ENCODE measurements at places on chromosomes 1 and 21.

GRCh38 chr1:40451238-40451585 is 936 bp downstream of the ZFP69B start:
- no peak for DNase-seq

GRCh38 chr1:13512472-13512871 is 1.3 kb downstream of the LRRC38 start:
- DNase-seq = no peak

GRCh38 chr1:246725191-246725590 is 982 bp downstream of the SCCPDH start:
- no peak for DNase-seq

- DNase-seq = no peak
Observed at GRCh38 chr1:106907795-106908194, 148.7 kb upstream of the PRMT6 start.

DNA sequence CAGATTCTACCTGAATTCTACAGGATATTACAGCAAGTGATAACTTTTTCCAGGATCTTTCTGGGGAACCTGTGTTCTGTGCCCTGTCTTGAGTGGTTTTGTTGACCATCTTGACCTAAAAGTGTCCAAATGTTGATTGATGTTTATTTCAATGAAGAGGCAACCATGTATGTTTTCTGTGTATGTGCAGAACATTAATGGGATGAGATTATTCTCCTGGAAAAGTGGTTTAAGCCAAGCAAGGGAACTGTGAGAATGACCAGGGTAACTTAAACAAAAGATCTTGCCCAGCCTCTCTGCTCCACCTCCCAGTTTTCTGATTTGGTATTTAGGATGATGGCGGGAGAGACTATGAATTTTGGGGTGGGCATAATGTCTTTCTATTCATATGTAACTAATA is 1.0 kb upstream of the SAMD13 start:
- DNase-seq = no peak

- no peak for DNase-seq
Observed at GRCh38 chr21:38669186-38669585, 136.5 kb upstream of the ETS2 start.

DNA sequence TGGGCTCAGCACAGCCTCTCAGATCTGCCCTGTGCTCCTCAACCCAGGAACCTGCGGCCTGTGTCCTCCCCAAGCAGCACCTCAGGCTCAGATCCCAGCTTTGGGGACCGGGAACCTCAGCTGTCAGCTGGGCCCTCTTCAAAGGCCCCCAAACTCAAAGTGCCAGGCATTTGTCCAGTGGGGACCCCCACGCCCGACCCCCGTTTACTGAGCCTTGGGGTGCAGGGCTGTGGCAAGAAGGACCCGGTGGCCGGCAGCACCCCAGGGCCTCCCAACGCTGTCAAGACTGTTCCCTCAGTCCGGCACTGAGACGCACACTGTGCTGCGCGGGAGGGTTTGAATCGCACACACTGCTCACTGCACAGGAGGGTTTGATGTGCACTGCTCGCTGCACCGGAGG is 35.0 kb downstream of the MORN1 start:
- DNase-seq = no peak

DNA sequence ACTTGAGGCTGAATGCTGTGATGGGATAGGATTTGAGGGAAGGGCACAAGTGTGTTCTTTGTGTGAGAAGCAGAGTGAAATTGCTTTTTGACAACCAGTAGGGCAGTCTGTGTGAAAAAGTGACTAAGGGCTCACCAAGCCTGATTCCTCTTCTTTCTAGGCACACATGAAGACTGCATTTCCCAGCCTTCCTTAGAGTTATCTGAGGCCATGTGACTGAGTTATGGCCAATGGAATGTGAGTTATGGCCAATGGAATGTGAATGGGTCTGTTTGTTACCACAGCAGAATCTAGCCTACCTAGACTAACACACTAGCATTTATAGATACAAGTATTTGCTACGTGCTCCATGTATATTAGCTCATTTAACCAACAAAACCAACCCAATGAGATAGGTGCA is 35.3 kb upstream of the DIRAS3 start:
- DNase-seq = no peak

DNA sequence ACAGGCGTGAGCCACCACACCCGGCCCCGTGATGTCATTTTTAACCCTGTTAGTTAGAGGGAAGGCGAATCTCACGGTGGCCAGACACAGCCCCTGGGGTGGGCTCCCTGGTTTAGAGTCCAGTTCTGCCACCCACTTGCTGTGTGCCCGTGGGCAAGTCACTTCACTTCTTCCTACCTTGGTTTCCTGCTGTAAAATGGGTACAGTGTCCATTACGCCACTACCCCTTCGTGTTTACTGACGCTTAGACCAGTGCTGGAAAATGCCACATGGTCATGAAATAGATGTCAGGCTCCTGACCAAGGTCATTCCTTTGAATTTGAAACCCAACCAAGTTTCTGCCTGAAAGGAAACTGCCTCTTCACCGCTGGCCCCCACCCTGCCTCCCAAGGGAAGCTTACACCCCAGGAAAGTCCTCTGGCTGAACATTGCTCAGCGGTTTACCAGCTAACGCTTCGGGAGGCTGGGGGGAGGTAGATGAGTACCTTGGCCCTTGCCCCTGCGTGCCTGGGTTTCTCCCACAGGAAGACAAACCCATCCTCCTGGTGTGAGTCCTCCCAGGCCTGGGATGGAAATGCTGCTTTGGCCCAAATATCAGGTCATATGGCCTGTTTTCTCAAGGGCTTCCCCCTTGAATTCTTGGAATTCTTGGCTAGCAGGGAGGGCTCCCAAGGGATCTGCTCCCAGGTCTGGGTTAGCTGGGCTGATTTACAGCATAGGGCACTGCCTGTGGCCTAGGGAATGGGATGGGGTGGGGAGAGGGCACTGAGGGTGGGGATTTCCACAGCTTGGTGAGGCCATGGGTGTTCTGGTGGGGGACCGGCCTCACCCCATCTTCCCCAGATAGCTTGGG is 7.6 kb upstream of the AADACL4 start:
- DNase-seq = no peak

- peak; percentile 44 for DNase-seq
Observed at GRCh38 chr1:11693024-11693590, 1.6 kb downstream of the DRAXIN start.

- no peak for DNase-seq
Observed at GRCh38 chr21:17467829-17468228, 45.0 kb upstream of the CXADR start.

- no peak for DNase-seq
Observed at GRCh38 chr21:31386006-31386405, 41.9 kb upstream of the TIAM1 start.

- DNase-seq = no peak
Observed at GRCh38 chr21:31255036-31255435, 89.0 kb downstream of the TIAM1 start.

GRCh38 chr1:111192074-111192473 is 8.4 kb downstream of the DENND2D start:
- no peak for DNase-seq

DNA sequence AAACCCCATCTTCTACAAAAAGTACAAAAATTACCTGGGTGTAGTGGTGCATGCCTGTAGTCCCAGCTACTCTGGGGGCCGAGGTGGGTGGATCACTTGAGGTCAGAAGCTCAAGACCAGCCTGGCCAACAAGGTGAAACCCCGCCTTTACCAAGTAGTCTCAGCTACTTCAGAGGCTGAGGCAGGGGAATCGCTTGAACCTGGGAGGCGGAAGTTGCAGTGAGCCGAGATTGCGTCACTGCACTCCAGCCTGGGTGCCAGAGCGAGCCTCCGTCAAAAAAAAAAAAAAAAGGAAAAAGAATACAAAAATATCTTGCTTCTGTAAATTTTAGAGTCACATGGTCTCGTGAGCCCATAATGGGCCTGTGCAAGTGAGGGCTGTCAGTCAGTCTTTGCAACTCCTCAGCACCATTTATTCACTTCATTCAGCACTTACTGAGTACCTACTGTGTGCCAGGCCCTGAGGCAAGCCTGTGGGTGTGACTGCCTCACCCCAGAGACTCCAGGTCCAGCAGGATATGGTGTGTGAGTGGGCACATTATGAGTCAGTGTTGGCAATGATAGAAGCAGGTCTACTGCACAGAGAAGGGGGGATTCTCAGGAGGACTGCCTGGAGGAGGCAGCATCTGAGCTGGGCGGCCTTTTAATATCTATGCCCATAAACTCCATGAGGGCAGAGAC is 46.8 kb upstream of the TARDBP start:
- no peak for DNase-seq

GRCh38 chr1:59443310-59443709 is 146.4 kb downstream of the FGGY start:
- DNase-seq = no peak

- DNase-seq = no peak
Observed at GRCh38 chr1:168321945-168322344, 41.3 kb downstream of the TBX19 start.

- no peak for DNase-seq
Observed at GRCh38 chr1:203342192-203342940, 8.6 kb downstream of the FMOD start.

- DNase-seq = peak; percentile 39
Observed at GRCh38 chr1:66446261-66447001, 87.5 kb upstream of the SGIP1 start.

DNA sequence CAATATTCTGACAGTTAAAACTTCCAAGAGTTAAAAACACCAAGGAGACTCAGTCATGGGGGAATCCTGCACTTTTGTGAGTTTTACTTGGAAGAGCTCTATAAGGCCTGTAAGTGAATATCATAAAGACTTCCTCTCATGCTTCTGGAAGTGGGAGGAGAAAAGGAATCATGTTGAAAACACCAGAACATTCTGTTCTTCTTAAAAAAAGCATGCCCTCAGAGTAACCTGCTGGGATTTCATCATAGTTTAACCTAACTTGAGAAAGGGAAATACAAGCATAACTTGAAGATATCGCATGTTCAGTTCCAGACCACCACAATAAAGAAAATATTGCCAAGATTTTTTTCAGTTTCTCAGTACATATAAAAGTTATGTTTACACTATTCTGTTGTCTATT is 51.9 kb downstream of the COL11A1 start:
- no peak for DNase-seq

DNA sequence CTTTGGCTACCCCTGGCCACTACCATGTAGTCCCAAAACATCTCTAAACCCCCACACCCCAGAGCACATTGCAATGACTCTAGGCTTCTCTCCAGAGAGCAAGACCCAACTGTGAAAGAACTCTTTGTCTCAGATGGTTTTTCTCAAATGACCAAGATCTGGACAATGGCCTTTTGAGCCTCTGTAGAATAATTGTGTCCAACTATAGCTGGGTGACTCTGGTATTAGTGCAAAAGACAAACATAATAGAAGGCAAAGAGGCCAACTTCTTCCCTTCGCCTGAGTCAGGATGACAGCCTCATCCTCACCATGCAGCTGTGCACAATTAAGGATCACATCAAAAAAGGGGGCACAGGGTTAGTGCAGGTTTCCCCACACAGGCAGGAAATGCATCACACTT is 139.6 kb downstream of the BRINP2 start:
- no peak for DNase-seq

GRCh38 chr21:28338701-28339305 is 653.9 kb downstream of the LTN1 start:
- no peak for DNase-seq

- DNase-seq = no peak
Observed at GRCh38 chr1:109225711-109226445, 12.2 kb downstream of the SARS1 start.

DNA sequence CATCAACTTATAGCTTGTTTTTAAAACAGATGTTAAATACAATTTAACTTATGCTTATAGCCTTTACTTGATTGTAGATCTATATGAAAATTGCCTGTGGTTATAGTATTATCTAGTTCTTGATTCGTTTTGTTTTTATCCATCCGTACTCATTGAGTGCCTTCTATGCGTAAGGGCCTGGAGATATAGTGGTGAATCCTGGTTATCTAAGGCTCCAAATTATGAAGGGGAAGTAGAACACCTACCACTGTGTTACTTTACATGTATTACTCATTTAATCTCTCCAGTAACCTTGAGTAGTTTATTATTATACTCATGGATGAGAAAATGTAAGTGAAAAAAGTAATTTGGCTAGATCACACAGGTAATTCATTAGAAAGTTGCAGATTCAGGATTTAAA is 121.8 kb downstream of the OSBPL9 start:
- DNase-seq = no peak

- DNase-seq = no peak
Observed at GRCh38 chr1:99786751-99787501, 20.5 kb upstream of the FRRS1 start.

GRCh38 chr1:47024141-47024801 is 802 bp downstream of the CYP4X1 start:
- DNase-seq = no peak

- no peak for DNase-seq
Observed at GRCh38 chr1:171109966-171110365, 19.3 kb downstream of the FMO3 start.

DNA sequence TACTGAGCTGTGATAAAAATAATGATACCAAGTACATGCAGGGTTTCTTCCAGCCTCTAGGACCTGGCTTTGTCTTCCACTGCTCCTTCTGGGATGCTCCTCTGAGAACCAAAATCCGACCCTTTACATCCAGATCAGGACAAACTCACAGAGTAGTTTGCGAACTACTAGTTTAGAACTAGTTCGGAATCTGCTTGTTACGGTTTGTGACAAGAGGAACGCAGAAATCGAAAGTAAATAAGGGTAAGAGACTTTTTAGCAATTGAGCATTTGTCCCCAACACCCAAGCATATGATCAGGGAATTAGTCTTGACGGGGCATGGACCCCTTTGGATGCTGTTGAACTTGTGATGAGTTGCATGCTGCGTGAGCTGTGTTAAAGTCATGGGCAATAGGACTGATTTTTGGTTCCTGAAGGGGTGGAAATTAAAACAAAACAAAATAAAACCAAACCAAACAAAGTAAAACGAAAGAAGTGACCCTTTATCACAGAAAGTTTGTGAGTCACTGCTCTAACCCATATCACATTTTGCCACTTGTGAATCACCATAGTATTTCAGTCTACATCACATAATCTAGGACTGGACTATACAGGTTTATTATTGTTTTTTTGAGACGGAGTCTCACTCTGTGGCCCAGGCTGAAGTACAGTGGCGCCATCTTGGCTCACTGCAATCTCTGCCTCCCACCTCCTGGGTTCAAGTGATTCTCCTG is 35.7 kb upstream of the ERRFI1 start:
- DNase-seq = no peak

DNA sequence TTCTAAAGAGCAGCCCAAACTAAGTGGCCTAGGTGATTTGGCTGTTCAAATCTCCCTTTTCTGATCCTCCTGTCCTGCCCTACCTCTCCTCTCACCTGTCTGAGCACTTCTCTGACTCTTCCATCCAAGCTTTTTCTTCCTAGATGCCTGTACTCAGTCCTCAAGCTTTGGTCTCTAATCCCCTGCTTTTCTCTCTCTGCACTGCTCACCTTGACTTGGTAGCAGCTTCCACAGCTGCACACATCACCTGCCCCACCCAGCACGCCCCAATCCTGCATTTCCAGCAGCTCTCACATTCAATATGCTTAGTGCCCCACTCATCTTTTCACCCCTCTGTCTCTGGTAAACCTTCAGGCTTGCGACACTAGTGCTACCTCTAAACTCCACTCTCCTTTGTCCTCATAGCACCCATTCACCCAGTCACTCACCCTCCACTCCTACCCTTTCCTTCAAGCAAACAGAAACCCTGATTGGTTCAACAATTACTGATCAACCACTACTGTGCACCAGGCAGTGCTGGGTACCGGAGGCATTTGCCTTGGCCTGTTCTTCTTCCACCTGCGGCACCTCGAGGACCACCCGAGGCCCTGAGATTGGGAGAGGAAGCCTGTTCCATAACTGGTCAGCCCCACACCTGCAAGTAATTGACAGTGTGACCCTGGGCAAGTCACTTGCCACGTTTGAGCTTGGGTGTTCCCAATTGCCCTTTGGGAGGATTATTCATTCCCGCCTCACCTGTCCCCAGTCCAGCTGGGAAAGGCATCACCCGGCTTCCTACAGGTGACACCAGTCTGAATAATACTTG is 136.1 kb upstream of the EDN2 start:
- DNase-seq = no peak

Measured in AG09309 (cell line).